ENCODE measurements at places on chromosomes 5 and 9.

DNA sequence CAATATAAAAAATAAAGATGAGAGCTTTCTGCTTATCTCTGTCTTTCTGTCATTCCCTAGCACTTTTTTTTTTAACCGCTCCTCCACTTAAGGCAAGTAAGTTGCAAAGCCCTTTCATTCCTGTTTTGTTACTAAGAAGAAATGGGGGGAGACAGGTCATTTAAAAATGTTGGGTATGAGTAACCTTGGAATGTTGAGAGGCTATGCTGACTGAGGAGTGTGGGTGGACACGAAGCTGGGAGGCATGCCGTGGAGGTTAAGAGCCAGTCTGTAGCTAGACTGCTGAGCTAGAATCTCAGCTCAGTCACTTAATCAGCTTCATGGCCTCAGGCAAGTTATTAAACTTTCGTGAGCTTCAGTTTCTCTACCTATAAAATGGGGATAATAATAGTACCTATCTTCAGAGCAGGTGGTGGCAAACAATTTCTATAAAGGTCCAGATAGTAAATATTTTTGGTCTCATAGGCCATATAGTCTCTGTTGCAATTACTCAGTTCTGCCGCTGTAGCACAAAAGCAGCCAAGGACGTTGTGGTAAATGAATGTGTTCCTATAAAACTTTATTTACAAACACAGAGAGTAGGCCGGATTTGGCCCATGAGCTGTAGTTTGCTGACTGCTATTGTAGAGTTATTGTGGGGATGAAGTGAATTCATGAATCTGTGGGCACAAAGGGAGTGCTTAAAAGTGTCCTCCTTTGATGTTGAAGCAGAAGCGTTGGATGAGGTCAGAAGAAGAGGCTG is 220.0 kb downstream of the GABBR2 start:
- DNase-seq: no peak

GRCh38 chr5:93359296-93359959 is 221.6 kb downstream of the NR2F1-AS1 start:
- DNase-seq: peak; percentile 16

DNA sequence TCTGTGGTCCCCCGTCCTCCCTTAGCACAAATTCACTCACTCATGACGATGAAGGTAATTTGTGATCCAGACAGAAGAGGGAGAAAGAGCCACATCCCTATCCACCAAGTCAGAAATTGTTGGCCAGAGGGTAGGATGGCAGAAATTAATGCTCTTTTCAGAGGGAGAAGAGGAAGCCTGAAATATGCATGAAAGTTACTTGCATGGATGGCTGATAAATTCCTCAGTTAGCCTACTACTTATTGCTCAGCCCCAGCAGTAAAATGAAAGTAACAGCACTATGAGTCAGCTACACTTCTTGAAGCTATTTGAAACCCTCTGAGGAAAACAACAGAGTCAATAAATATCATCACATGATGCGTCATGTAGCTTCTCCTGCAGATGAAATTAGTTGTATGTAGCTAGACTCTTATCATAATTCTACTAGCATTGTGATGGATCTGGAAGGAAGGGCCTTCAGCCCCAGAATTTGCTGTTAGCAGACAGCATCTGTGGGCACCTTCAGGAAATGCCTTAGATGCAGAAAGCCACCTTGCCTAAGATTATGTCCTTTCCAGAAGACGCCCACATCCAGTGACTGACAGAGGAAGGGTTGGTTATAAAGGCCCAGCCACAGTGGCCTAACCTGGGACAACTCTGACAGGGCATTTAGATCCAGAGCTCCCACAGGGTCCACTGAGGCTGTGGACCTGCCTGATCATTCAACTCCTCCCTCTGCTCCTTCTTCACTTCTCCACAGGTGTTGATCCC is 81.2 kb upstream of the CCDC112 start:
- no peak for DNase-seq

GRCh38 chr9:69671879-69672595 is at the start of gene APBA1:
Gene APBA1 (minus strand): TSS chr9:69672371.
- DNase-seq: peak; percentile 61

GRCh38 chr5:173890195-173890991 is 2.2 kb downstream of the CPEB4 start:
- no peak for DNase-seq

DNA sequence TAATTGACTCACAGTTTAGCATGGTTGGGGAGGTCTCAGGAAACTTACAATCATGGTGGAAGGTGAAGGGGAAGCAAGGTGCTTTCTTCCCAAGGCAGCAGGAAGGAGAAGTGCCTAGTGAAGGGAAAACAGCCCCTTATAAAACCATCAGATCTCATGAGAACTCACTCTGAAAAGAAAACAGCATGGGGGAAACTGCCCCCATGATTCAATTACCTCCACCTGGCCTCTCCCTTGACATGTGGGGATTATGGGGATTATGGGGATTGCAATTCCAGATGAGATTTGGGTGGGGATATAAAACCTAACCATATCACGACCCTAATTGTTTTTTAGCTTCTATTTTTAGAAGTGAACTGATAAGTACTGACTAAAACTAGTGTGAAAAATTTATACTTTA is 1377.5 kb upstream of the DMAC1 start:
- no peak for DNase-seq

- DNase-seq: no peak
These were observed 2.5 kb downstream of the SLC6A18 start for GRCh38 chr5:1227667-1228066.

Measured in NCI-H1105 (cell line).